ENCODE measurements at places on chromosomes 3 and 15.

- DNase-seq = no peak
Measured at GRCh38 chr15:51093839-51094605, 684 bp downstream of the TNFAIP8L3 start.

GRCh38 chr3:123424321-123424998 lies 24.4 kb downstream of the ADCY5 start:
- DNase-seq = no peak

DNA sequence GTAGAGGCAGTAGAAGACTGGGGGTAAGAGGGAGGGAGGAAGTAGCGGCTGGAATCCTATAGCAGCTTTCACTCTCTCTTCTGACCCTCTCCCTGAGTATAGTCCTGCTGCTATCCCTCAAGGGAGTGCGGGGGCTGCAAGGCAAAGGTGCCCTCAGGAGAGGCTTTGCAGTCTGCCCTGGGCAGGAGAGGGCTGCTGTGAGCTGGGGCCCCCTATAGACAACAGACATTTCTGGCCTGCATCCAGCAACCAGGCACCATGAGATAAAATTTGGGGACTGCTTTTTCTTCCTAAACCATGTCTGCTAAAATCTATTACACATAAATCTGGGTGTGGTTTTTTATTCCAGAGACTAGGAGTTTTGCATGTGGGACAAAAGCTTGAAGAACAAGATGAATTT lies 48.0 kb downstream of the SACM1L start:
- DNase-seq = no peak

- no peak for DNase-seq
Measured at GRCh38 chr3:171065732-171066131, 39.2 kb upstream of the SLC2A2 start.

GRCh38 chr3:567488-568185 lies 371.1 kb downstream of the CHL1 start:
- DNase-seq = no peak

- DNase-seq = no peak
Measured at GRCh38 chr15:66873856-66874255, 171.8 kb downstream of the SMAD6 start.

GRCh38 chr15:77021803-77022381 lies 27.0 kb downstream of the PSTPIP1 start:
- no peak for DNase-seq

GRCh38 chr15:94029495-94029894 lies 201.9 kb upstream of the MCTP2 start:
- no peak for DNase-seq

DNA sequence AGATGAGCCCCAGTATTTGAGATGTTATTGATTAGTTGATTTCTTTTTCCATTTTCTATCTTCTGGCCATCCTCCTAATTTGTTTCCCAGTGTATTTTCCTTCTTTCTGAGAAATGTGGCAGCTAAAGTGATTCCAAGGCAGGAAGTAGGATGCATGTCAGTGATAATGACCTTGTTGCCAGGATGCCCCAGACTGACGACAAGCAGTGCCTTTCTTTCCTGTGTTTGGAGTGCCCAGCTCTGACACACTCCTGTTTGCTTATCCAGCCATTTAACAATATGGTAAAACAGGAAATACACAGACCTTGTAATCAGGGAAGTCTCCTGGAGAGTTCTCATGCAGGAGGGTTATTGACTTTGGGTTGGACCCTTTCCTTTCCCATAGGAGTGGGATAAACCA lies 20.4 kb downstream of the TMOD2 start:
- DNase-seq = no peak

DNA sequence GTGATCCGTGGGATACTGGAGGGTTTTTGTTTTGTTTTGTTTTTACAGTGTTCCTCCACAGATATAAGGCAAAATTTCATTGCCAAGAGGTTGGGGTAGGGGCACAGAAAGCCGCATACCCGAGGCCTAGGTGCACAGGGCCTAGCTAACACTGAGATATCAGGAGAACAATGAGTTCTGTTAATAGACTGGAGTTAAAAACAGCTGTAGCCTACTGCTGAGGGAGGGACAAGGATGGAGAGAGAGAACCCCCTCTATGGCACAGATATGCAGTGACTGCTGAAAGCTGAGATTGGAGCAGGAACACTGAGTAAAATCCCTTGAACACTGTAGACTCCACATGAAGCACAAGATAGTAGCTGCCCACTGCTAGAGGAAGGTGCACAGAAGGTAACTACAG lies 53.1 kb upstream of the MAP3K13 start:
- DNase-seq = no peak

DNA sequence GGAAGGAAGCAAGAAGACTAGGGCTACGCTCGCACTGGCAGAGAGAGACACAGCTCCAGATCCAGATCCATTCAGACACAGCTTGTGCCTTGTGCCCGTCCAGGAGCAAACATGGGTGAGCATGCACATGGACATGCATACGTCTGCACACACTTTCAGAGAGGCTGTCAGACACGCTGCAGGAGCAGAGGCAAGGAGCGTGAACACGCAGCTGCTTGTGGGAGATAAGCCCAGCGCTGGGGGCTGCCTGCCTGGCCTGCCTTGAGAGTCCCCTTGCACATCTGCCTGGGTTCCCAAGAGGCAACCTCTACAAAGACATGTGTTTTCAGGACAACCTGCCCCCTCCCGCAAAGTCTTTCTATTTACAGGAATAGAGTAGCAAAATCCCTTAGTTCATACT lies 13.6 kb upstream of the BAHD1 start:
- no peak for DNase-seq

- no peak for DNase-seq
Measured at GRCh38 chr15:80580106-80580505, 115.0 kb upstream of the ABHD17C start.

DNA sequence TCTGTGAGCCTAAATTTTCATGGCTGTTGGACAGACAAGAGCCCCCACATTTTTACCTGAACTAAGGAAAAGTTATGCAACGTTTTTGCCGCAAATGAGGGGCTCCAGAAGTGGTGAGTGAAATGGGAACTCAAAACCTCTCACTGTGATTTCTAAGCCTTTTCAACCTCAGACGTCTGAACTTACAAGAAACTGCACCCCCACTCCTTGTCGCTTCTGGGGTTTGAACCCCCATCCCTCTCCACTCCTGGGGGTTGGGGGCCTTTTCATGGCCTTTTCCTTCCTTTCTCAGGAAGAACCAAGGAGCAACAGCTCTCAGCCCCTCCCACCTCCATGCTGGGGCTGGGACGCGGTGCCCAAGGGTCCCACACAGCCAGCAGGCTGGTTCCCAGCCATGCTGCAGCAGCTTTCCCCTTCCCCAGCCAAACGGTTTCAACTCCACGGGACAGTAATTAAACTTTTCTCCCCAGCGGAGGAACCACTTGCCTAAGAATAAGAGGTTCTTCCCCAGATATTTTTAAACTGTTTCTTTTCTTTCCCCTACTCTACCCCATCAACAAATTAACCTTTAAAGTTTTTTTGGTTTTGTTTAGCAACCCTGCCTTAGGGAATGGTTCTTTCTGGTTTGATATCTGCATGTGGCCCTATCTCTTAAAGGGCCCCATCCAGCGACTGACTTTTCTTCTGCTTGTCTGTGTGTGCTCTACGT lies 387.6 kb upstream of the CBLB start:
- no peak for DNase-seq

DNA sequence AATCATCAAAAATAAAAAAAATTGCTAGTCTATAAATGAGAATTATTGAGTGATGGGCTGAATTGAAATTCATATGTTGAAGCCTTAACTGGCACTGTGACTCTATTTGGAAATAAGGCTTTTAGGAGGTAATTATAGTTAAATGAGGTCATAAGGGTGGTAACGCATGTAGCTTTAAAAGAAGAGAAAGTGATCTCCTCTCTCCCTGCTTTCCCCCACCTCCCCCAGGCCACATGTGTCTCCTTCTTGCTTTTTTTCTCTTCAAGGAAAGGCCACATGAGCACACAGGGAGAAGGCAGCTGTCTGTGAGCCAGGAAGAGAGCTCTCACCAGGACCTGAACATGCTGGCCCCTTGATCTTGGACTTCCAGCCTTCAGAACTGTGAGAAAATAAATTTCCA lies 48.2 kb upstream of the ARPP19 start:
- no peak for DNase-seq

- DNase-seq = no peak
Measured at GRCh38 chr3:36540888-36541518, 160.7 kb downstream of the STAC start.

- no peak for DNase-seq
Measured at GRCh38 chr3:182248349-182248880, 536.7 kb downstream of the SOX2 start.

DNA sequence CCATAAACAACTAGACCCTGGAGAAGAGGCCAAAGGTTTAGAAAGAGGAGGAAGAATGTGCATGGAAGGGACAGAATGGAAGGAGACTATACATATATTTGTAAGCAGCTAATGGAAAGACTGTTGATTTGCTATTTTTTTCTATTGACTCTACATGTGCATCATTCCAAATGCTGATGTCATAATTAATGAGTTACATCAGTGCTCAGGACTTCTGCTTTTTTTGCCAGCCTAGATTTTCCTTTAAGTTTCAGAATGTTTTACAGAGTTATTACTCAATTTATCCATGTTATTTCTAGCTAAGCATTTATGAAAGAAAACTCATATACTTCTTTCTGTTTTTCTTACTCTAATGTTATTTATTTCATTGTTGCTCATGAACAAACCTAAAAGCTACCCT lies 62.6 kb upstream of the VGLL3 start:
- DNase-seq = no peak

DNA sequence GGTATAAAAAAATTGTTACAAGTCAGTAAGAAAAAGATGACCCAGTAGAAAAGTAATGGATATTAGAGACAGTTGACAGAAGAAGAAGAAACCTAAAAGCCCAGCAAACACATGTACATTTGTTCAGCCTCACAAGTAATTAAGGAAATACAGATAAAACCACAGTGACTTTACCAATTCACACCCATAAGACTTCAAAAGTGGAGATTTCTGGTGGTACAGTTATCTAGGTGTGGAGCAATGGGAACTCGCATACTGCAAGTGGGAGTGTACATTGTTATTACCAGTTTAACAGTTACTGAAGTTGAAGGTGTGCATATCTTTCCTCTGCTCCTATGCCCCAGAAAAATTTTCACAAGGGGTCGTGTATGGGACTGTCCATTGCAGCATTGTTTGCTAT lies 18.1 kb upstream of the MAPKBP1 start:
- DNase-seq = no peak

GRCh38 chr3:136142592-136142991 lies 53.5 kb downstream of the MSL2 start:
- DNase-seq = no peak

- DNase-seq = no peak
Measured at GRCh38 chr15:78432664-78433063, 5.4 kb upstream of the IREB2 start.

DNA sequence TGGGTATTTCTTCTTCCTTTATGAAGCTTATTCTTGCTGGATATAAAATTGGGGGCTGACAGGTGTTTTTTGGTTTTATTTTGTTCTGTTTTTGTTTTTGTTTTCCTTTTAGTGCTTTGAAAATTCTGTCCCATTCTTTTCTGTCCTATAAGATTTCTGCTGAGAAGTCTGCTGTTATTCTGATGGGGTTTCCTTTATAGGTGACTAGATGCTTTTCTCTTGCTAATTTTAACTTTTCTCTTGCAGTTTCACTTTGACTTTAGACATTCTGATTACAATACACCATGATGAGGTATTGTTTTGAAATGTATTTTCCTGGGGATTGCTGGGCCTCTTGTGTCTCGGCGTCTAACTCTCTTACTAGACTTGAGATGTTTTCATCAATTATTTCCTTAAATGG lies 22.8 kb downstream of the TTC14 start:
- DNase-seq = no peak

GRCh38 chr3:139297588-139298311 lies 46.1 kb upstream of the MRPS22 start:
- DNase-seq = no peak

- DNase-seq = no peak
Measured at GRCh38 chr3:171980578-171981270, 58.7 kb upstream of the FNDC3B start.

DNA sequence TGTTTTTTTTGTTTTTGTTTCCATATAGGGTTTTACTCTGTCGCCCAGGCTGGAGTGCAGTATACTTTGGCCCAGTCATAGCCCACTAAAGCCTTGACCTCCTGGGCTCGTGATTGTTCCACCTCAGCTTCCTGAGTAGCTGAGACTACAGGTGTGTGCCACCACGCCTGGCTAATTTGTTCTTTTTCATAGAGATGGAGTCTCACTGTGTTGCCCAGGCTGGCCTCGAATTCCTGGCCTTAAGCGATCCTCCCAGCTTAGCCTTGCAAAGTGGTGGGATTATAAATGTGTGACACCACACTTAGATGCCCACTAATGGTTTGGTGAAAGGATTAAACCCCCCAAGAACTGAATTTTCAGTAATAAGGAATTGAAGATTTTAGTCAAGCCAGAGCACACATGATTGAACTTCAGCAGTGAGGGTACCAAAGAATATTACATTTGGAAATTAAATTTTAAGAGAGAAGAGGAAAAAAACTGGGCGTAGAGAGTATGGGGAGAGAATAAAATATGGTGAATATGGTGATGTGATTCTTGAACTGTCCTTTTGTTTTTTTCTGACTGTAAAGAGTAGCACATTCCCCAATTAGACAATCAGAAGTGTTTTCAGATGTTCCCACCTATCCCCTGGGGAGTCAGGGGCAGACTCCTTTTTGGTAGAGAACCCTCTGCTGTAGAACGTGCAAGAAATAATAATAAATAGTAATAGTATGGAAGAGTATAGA lies 208.1 kb downstream of the PTPRG start:
- no peak for DNase-seq

- no peak for DNase-seq
Measured at GRCh38 chr15:66236806-66237375, 16.7 kb downstream of the MEGF11 start.

- DNase-seq = no peak
Measured at GRCh38 chr3:39122813-39123212, 15.3 kb downstream of the TTC21A start.

GRCh38 chr3:177061369-177061768 lies 135.9 kb downstream of the TBL1XR1 start:
- DNase-seq = no peak

- DNase-seq = no peak
Measured at GRCh38 chr3:133330065-133330464, 69.8 kb upstream of the BFSP2 start.

DNA sequence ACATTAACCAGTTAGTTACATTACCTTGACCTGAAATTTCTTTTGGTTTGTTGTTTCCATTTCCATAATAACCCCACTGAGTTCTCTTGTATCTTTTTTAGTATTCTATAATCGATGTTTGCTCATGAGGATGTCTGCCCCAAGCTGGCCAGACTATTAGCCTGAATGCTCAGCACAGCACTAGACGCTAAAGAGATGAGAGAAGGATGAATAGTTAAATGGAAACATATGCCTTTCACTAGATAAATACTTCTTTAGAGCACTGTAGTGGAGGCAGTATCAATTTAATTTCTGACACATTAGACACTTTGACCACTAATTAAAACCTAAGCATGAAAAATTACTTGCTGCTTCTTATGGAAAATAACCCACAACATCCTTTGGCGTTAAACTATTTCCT lies 654.9 kb upstream of the KCNMB2 start:
- DNase-seq = no peak

DNA sequence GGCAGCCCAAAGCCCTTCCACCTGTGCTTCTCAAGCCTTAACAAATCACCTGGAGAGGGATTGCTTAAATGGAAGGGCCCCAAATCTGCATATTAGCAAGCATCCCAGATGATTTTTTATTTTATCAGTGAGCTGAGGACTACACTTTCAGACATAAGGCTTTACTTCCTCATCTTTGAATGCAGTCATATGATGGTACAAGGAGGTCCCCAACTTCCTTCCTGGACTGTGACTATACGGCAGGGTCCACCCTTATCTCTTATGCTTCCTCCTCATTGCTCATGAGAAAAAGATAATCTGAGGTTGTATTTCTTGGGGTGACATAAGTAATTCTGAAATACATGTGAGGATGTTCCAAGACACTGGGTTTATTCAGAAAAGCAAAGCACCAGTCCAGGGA lies 13.7 kb upstream of the HEG1 start:
- DNase-seq = no peak

Measured in cortex of kidney (tissue), 1 donor.